ENCODE measurements at places on chromosomes 16 and 17.

DNA sequence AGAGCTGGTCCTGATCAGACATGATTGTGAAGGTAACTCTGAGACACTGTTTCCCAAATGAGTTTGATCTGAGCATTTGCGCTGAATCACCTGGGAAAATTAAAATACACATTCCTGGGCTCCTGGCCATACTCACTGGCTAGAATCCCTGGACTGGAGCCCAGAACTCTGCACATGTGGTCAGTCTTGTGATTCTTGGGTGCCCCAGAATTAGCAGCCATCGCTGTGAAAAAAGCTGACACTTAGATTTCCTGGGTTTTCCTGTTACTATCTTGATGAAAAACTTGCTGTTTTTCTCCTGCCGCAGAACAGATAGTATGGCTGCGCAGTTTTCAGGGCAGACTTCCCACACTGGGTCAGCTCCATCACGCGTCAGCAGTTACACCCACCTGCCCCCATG lies 24.6 kb downstream of the NECAB2 start:
- DNase-seq: no peak

GRCh38 chr16:80580109-80580832 lies 39.5 kb downstream of the DYNLRB2 start:
- DNase-seq: peak; percentile 11

DNA sequence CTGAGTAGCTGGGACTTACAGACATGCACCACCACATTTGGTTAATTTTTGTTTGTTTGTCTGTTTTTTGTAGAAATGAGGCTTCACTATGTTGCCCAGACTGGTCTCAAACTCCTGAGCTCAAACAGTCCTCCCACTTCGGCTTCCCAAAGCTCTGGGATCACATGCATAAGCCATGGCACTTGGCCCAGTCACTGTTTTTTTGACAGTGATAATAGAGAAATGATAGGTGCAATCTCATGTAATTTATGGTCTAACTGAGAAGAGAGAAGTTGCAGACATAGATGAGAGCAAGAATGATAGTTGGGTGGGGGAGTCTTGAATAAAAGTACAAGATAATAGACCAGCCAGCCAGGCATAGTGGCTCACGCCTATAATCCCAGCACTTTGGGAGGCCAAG lies 89.7 kb upstream of the TNRC6A start:
- DNase-seq: no peak

GRCh38 chr16:20359997-20360396 lies 7.5 kb upstream of the UMOD start:
- DNase-seq: no peak

DNA sequence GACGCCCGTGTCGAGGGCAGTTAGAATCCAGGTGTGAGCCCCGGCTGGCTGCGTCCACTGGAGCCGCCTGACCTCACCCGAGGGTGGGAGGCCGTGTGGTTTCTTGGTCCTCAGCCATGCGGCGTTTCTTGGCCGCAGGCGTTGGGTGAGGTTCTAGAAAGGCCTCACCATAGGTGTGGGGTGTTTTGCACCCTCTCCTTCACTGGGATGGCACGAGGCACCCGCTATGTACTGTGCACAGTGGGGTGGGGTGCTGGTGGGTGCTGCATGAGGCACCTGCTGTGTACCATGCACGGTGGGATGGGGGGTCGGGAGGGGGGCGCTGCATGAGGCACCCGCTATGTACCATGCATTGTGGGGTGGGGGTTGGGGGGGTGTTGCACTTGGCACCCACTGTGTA lies 169.6 kb downstream of the BANP start:
- no peak for DNase-seq

DNA sequence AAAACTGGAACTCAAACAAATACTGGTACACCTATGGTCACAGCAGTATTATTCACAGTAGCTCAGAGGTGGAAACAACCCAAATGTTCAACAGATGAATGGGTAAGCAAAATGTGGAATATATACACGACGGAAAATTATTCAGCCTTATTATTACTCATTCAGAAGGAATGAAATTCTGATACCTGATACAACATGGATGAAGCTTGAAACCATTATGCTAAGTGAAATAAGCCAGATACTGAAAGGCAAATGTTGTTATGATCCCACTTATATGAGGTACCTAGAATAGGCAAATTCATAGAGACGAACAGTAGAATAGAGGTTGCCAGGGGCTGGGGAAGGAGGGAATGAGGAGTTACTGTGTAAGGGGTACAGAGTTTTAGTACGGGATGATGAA lies 27.1 kb upstream of the MYLK3 start:
- no peak for DNase-seq

- no peak for DNase-seq
These were observed 1253.7 kb upstream of the CDH8 start for GRCh38 chr16:63289834-63290460.

DNA sequence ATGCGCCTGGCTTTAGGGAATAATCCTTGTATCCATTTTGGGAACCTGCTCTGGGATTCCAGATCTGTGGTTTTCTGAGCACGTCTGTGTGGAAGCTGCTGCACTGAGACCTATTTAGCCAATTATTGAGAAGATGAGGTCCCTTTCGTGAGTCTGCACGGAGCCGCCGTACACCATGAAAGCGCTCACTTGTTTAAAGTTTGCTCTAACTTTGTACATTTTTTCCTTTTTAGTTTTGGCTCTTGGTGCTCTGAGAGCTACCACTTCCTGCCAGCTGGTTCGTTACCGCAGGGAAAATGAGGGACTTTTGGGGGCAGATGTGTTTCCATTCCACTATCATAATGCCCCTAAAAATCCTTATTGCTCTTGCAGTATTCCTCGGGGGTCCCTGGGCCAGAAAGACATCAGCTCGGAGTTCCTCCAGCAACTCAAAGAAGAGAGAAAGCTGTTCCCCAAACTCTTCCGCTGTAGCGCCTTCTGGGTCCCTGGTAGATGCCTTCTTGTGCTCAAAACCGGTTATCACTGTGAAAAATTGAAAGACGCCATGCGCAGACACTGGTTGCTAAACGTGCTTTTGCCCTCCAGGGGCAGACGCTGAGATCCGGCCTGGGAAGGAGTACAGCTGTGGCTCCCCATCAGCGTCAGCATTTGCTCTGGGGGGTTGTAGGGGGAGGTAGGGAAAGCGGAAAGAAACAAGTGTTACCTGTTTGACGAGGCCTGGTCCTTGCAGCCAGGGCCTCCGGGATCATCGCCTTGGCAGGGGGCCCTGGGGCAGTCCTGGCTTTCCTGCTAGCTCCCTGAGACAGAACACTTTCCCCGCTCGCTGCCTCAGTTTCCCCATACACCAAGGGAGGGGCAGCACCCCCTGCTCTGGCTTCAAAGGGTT lies 238.1 kb downstream of the MRTFB start:
- DNase-seq: peak; percentile 41

DNA sequence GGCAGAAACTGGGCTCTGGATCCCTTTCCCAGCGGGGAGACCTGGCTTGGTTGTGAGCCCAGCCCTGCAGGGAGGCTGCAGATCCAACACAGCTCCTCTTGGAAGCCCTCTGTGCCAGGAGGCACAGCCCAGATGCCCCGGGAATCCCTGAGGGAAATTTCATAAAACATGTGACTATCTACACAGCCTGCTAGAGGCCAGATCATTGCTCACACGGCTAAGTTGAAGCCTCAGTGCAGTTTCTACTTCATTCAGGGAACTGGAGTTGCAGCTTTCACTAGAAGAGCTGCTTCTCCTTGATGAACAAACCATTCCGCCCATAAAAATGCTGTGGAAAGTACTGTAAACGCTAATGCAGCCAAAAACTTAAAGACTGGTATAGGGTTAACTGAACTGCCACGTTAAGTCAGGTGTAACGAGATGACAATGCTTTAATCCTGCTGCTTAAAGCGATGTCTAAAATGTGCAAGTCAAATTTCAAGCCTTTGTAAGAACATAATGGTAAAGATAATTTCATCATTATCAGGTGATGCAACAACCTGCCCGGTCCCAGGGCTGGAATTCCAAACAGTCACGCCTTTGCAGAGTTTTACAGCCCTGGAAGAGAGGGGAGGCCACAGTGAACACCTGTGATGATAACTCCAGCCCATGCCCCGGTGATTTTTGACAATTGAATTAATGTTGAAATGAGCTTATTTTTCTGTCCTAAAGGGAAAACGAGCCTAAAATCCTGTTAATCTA lies 172.5 kb downstream of the ZFHX3 start:
- DNase-seq: no peak

GRCh38 chr17:6366221-6366666 lies 68.7 kb downstream of the AIPL1 start:
- no peak for DNase-seq

DNA sequence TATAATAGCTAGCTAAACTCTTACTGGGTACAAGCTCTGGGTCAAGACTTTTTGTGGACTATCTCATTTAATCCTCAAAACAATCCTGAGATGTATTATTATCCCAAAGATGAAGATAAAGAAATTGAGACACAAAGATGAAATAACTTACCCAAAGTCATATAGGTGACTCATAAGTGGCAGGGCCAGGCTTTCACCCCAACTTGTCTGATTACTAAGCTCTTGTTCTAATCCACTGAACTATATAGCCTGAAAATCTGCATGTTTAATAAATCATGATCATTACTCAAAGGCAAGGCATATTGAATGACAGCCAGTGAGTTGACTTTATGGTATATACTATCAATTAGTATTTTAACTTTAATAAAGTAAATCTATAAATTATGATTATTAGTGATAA lies 77.4 kb downstream of the SKAP1 start:
- no peak for DNase-seq

DNA sequence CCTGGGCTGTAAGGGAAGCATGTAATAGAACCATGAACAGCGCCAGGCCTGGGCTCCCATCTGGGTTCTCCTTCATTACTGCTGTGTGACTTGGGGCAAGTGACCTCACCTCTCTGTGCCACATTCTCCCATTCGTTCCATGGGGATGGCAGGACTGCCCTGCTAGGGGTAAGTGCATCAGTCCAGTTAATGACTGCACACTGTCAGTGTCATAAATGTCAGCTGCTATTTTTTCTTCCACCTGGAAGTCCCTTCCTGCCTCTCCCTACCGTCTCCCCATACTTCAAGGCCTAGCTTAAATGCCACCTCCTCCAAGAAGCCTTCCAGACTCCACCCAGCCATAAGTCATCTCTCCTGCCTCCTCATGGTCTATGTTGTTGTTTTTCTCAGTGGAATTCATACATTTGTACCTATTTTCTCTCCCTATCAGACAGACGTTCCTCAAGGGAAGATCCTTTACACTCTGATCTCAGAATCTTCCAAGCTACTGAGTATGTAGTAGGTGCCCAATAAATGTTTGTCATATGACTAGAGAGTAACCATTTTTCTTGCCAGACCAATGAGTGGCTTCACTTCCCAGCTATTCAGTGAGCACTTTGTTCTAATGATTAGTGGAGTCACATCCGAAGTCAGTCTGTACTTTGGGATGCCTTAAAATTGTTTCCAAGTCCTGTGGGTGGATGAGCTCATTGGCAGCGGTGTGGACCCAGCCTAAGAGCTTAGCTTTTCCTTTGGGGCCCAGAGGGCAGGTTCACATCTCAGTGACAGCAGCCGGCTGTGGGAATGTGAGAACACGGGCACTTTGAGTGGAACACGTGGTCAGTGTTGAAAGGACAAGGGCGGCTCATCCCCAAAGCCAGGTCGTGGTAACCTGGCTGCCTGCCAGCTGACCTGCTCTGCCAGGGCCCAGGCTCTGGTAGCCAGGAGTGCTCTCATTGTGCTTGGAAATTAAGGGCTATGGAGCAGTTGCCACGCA lies 147.5 kb upstream of the GSE1 start:
- DNase-seq: no peak

DNA sequence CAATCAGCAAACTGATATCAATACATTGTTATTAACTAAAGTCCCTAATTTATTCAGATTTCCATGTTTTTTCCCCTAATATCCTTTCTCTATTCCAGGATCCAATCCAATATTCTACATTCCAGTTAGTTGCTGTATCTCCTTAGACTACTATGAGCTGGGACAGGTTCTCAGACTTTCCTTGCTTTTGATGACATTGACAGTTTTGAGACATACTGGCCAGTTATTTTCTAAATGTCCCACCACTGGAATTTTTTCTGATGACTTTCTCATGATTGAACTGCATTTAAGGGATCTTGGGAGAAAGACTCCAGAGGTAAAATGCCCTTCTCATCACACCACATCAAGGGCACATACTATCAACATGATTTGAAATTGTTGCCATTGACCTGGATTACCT lies 177.1 kb upstream of the MAF start:
- no peak for DNase-seq

GRCh38 chr17:21474815-21475214 lies 98.7 kb downstream of the KCNJ12 start:
- no peak for DNase-seq

DNA sequence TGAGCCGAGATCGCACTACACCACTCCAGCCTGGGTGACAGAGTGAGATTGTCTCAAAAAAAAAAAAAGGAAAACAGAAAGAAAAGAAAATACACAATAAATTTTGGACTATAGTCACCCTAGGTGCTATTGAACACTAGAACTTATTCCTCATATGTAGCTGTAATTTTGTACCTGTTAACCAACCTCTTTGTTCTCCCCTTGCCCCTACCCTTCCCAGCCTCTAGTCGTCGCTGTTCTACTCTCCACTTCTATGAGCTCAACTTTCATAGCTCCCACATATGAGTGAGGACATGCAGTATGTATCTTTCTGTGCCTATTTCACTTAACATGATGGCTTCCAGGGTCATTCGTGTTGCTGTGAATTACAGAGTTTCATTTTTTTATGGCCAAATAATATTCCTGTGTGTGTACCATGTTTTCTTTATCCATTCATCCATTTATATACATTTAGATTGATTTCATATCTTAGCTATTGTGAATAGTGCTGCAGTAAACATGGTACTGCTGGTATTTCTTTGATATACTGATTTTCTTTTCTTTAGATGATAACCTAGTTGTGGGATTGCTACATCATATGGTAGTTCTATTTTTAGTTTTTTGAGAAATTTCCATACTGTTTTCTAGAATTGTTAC lies 28.3 kb downstream of the VPS35L start:
- DNase-seq: no peak

- DNase-seq: no peak
These were observed 14.4 kb upstream of the EEF2K start for GRCh38 chr16:22191532-22192260.

DNA sequence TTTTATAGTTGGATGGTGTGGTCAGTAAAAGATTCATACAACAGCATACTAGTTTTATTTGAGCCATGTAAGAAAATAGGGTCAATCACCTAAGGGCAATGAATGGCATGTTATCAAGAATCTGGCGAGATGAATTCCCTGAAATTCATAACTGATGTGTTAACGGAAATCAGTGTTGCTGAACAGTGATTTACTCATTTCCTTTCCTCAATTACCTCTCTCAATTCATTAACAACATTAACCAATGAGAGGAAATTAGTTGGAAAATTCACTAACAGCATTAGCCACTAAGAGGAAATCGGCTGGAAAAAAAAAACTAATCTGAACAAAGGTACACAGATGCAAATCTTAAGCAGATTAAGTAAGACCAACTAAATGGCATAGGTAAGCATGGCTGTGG lies 6.3 kb downstream of the CMTR2 start:
- no peak for DNase-seq

DNA sequence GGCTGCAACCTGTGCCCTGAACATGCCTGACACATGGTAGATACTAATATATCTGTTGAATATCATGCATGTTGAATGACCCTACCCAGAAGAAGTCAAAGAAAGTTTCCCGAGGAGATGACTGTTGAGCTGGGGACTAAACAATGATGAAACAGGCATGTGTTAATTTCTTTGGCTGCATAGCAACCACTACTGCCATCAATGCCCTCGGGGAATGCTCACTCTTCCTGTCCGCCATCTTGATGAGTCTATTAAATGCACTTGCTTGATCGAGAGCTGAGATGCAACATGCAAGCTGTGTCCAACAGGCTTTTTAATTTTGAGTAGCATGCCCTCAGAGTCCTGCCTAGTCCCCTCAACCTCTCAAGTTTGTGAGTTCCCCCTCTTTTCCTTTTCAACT lies 31.3 kb downstream of the GRIN2A start:
- DNase-seq: no peak

Data from activated naive CD4-positive, alpha-beta T cell (primary cell).